ENCODE measurements at places on chromosomes 16 and 17.
A peak's percentile ranks its signal among the peaks of the same experiment; 100 is the strongest.

DNA sequence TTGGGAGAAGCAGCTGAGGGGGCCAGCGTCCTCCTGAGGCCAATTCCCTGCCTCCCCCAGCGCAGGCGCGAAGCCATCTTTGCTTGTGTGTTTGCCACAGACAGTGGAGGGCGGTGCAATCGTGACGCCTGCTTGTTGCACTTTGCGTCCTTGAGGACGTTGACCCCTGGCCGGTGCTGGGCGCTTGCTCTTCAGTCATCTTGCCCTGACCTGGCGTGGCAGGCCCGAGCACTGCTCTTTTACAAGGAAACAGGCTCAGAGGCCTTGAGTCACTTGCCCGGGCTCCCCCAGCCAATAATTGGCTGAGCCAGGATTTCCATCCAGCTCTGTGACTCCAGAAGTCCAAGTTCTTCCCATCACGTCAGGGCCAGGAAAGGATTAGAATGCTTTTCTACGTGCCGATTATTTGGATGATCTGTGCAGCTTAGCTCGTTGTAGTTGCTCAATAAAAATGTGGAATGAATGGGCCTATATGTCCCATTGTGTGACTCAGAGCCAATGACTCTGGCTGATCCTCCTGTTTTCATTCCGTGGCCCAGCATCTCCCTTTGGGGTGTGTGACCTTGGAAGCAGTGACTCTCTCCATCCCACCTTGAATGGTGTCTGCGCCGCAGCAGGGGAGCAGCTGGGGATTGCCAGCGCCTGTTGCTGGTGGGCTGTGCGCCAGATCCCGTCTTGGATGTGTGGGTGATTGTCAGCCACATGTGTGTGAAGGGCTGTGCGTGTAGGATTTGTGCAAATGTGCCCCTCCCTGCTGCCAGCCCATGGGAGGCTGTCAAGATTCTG, 214.1 kb downstream of the SEC14L1 start:
- no peak for DNase-seq

DNA sequence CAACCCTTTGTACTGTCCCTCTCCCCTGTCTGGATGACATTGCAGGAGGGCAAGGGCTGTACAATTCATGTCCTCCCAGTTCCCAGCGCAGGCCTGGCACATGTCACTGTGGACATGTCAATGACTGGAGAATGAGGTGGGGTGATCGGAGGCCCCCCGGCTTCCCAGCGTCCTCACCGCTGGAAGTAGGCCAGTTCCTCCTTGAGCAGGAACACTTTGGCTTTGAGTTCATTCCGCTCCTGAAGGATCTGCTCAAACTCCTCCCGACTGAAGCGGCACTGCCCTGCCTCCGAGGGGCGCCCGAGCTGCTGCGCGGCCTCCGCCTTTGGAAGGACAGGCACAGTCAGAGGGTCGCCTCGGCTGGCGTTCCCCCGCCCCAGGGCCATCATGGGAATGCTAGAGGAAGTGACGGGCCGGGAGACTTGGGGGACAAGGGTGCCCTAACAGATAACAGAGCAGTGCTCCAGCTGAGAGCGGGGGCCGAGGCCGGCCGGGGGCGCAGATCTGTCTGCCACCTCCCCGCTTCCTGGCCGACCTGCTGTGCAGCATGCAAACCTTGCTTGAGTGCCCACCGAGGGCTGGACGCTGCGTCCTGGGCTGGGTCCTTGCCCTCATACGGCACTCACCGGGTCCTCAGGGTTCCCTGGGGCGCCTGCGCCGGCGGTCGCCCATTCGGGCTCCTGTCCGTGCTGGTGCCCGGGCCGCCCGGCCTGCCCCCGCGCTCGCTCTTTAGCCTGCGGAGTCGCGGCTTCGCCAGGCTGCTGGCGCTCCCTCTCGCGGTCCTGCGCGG, 1.3 kb downstream of the RILP start:
- no peak for DNase-seq

GRCh38 chr17:67617304-67617899, 100.3 kb upstream of the NOL11 start:
- no peak for DNase-seq

- DNase-seq, result no peak
These were observed 57.2 kb upstream of the VPS4A start for GRCh38 chr16:69253870-69254341.

DNA sequence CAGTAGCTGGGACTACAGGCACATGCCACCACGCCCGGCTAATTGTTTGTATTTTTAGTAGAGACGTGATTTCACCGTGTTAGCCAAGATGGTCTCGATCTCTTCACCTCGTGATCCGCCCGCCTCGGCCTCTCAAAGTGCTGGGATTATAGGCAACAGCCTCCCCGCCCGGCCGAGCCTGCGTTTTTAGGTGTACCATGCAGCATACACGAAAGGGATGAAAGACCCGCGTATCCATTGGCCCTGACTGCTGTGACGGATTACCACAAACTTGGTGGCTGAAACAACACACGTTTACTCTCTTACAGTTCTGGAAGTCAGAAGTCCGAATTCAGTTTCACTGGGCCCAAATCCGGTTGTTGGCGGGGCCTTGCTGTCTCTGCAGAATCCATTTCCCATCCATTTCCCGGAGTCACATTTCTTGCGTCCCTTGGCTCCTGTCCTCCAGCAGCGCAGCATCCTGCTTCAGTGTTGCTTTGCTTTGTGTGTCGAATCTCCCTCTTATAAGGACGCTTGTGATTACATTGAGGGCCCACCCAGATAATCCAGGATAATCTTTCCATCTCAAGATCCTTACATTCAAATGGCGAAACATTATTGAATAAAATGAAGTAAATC, 8.3 kb upstream of the GUCY2D start:
- DNase-seq, result no peak

- peak; percentile 15 for DNase-seq
These were observed 11.8 kb upstream of the SLFN13 start for GRCh38 chr17:35460354-35460851.

DNA sequence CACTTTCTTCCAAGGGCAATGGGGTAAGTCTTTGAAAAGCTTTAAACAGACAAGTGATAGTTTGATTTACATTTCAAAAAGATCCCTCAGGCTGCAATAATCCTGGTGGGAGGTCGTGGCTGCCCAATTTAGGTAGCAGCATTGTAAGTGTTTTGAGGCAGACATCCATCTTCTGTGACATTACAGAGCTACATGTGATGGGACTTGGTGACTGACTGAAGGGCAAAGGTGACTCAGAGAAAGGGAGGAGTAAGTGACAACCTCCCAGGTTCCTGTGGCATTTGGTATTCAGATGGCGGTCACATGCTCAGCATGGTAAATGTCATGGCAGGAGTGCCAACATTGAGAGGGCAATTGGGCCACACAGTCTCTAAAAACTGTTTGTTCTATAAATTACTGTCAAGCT, 26.5 kb downstream of the STAT3 start:
- no peak for DNase-seq

DNA sequence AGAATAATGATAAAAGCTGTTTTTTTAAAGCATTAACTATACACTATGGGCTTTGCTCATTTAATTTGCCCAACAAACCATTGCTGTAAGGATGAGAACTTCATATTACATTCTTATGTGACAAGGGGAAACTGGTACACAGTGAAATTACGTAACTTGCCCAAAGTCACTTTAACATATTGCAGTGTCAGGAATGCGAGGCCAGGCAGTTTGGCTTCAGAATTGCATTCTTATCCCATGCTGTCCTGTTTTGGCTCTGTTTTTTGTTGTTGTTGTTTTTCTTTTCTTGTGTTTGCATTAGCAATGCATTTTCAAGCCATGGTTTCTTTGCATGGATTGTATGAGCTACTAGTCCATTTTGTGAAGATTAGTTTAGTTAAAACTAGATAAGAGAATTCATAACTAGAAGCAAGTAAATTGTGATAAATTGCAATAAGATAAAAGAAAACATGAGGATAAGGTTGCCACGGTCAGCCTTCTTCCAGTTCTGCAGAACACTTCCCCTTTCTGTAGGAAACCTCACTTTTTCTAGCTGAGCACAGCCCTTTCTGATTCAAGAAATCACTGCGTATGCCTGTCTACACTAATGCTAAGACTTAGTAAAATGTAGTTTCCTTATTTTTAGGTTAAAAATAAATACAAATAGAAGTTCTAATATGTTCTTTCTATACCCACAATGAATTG, 221.3 kb upstream of the KCNJ16 start:
- DNase-seq, result no peak

GRCh38 chr16:5918567-5919130, 821.1 kb upstream of the EEF2KMT start:
- DNase-seq, result no peak

DNA sequence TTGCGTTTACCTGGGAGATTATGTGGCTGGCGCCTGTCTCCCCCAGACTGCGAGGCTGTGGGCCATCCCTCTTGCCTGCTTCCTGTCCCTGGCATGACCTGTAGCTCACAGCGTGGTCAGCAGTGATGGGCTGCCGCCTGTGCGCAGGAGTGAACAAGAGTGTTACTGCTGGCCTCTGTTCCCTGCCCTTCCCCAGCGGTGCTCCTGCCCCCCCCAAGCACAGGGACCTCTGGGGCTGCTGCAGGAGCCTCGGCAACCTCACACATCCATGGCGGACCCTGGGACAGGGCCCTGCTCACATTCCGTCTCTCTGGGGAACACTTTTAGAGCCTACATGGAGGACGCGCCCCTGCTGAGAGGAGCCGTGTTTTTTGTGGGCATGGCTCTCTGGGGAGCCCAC, 10.6 kb downstream of the TSC2 start:
- DNase-seq, result no peak

DNA sequence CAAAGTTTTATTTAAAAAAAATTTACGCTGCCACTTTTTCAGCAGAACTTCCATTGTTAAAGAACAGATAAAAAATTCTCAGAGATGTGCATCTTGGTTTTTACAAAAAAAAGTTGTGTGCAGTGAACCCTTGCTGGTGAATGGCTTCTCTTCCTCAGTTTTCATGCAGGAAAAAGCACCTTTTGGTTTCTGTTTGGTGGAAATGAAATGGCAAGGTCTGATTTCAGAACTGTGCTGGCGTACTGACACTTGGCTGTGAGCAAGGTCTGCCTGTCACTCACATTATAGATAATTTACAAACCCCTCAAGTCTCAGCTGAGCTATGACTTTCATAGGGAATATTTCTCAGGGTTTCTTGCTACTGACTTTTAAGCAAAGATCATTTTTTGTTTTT, 5.7 kb upstream of the SALL1 start:
- DNase-seq, result no peak

DNA sequence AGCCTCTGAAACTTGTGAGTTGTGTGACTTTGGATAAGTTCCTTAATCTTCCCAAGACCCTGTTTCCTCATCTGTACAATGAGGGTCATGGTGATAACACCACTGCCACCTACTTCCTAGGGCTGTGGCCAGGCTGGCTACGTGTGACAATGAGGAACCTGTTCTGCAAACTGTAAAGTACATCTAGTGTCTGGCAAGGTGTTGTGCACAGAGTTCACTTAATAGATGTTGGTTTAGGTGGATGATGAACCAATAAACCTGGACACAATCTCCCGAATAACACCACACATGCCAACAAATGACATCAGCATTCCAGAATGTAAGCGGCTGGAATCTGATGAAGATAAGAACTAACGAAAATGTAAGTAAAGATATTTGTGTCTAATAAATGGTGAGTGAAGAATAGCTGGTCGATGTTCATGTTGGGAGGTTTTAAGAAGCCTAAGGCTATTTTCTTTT, 82.3 kb downstream of the MARCHF10 start:
- no peak for DNase-seq

- DNase-seq, result no peak
These were observed 59.0 kb upstream of the TBX2 start for GRCh38 chr17:61340431-61341209.

GRCh38 chr16:58499615-58500351, at the start of gene NDRG4:
Gene NDRG4 (plus strand): TSS chr16:58500143. CDS start chr16:58500249, 106 bp downstream.
- no peak for DNase-seq

GRCh38 chr17:72205357-72205756, 84.5 kb downstream of the SOX9 start:
- no peak for DNase-seq

DNA sequence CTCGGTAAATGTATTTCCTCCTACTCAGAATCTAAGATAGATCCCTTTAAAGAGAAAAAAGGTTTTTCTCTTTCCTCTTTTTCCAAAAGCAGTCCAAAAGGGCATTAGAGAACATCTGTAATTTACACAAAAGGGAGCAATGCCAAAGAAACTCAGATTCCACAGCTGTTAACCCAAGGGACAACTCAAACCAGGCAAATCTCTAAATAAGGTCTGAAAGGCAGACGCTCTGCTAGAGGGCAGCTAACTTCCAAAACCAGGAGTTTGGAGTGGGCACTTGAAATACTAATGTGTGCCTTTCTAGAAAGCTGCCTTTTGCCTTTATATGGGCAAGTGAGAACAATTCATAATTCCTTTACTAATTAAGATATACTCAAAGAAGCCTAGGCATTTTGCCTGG, 435.7 kb downstream of the ZFHX3 start:
- no peak for DNase-seq

DNA sequence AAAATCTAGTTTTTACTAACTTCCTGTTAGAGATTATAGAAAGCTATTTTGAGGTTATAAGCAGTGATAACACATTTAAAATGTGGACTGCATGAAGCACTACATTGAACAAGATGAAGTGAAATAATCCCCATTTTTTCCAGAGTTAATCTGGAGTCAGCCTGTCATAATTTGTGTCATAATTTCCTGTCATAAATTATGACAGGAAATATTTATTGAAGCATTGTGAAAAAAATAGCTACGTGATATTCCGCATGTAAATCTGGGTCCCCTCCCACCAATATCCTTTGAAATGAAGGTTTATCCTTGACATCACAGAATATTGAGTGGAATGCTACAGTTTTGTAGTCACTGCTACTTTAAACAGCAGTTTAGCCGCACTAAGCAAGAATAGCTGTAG, 40.1 kb downstream of the OMG start:
- no peak for DNase-seq

- DNase-seq, result no peak
These were observed 3.3 kb downstream of the PRSS53 start for GRCh38 chr16:31085411-31085810.

- no peak for DNase-seq
These were observed 29.6 kb downstream of the VPS53 start for GRCh38 chr17:685006-685405.

DNA sequence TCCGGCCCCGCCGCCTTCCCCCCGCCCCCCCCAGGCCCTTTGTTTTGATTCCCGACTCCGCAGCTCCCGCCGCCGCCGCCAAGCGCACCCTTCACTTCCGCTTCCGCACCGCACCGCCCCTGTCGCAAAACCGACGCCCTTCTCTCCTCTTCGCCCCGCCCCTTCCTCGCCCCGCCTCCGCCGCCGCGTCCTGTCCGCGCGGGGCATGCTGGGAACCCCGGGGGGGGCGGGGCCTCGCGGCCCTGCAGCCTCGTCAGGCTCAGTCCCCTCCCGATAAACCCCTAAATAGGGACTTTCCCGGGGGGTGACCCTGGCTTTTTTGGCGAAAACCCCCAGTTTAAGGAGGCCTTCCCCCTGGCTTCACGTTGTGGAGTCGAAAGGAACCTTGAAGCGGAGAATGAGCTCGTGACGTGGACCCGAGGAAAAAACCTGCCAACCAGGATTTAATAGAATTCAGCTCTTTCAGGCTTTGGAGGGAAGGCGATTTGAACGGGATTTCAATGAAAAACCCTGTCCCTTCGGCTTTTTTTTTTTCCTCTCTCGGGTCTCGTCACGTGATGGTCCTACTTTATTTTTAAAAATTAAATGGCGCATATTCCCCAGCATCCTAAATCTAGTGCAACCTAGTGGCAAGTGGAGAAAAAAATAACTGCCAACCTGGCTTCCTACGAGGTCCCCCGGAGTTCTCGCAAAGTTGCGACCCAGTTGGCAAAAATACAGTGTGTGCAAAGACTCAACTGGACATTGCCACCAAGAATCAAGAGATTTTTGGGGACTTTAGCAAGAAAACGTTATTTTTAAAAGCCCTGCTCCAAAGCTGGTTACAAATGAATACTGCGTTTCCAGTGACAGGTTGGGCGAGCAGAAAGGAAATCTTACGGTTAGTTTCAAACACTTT, at the start of gene MARF1:
Gene MARF1 (minus strand): TSS at position 107 of the 898 bp plus-strand sequence. CDS start 3,921 bp downstream, outside the sequence.
- DNase-seq, result peak; percentile 98

- peak; percentile 81 for DNase-seq
These were observed 25.5 kb upstream of the ALKBH5 start for GRCh38 chr17:18158022-18158600.

Measured in stimulated activated CD8-positive, alpha-beta memory T cell treated with anti-CD3 and anti-CD28 coated beads, Interleukin-7, amount 100 ng/mL, for 1 hour (primary cell).